ENCODE measurements at places on chromosomes 3 and 15.

DNA sequence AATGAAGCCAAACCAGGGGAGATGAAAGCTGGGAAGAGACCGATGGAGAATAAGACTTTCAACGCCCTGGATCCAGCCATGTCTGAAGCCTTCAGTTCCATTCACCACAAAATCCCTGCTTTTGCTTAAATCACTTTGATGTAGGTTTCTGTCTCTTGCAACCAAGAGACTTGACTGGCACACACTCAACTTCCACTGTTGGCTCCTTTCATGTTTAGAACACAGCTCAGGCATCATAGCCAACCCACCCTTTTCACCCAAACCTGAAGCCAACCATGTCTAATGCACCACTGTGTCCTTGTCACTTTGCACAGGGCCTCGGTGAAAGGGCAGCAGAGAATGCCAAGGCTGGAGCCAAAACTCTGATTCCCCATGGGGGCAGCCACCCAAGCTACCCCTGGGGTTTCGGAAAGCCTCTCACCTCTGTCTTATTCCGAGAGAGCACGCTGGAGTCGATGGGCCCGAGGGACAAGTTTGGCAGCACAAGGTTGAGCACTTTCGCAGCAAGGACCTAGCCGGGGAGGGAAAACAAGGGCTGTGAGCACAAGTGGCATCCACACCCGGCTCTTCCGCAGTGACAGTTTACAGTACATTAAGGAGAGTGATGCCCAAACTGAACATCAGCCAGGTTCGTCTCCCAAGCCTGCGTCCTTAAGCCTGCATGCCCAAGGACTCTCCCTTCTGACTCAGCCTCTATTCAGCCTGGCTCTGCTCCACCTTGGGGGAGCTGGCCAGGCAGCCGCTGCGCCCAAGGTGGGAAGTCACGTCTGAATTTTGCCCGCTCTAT is 37.6 kb downstream of the ABTB1 start:
- DNase-seq = no peak

DNA sequence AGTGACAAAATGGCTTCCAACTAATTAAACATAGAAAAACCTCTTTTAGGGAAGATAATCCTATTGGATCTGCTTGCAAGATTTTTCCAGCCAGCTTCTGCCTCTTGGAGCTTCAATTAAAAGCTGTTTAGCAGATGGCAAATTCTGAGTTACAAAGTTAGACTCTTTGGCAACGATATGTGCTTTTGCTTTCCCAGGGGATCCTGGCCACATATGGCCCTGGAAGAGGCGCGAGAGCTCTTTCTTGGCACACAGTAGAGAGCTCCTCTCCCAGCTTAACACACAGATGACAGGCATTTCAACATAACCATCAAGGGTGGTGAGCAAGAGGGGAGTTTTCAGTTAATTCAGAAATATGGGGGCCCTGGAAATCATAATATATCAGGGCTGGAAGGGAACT is 41.6 kb upstream of the GALNT15 start:
- DNase-seq = no peak

GRCh38 chr3:123984957-123985356 is 7.0 kb downstream of the ROPN1 start:
- no peak for DNase-seq

GRCh38 chr3:16606398-16606797 is 1.2 kb upstream of the DAZL start:
- DNase-seq = no peak

- no peak for DNase-seq
Observed at GRCh38 chr15:75776065-75776423, 63.4 kb upstream of the CSPG4 start.

DNA sequence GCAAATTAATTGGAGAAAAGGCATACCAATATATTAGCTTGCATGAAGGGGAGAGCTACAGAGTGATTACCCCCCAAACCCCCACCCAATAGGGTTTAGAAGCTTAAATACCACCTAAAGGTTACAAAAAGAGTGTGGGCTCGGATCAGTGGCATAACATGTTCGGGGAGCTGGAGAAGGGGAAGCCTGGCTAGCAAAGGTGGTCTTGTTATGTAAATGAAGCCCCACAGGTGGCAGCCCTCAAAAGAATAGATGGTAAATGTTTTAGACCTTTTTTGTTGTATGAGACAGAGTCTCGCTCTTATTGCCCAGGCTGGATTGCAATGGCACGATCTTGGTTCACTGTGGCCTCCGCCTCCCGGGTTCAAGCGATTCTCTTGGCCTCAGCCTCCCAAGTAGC is 10.9 kb upstream of the PXK start:
- no peak for DNase-seq

- no peak for DNase-seq
Observed at GRCh38 chr3:173732237-173732636, 334.7 kb downstream of the NLGN1 start.

DNA sequence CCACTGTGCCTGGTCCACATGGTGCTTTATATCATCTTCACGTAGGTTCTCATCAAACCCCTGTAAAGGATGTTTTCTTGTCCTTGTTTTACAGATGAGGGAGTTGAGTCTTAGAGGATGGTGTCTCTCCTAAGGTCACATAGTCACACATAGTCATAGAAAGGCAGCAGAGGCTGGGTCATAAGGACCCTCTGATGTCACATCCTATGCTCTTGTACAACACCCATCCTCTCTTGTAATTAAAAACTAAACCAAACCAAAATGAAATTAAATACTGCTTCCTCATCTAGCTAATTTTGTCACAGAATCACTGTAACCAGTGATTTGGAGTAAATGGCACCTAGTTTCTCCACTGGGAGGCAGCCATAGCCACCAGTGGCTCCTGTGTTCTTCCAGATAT is 21.8 kb upstream of the ATP1B3 start:
- DNase-seq = no peak

- no peak for DNase-seq
Observed at GRCh38 chr3:155760653-155761052, 15.8 kb upstream of the PLCH1 start.

- DNase-seq = no peak
Observed at GRCh38 chr3:122727294-122727693, 46.7 kb downstream of the PARP14 start.

- DNase-seq = no peak
Observed at GRCh38 chr15:67267440-67267839, 12.9 kb downstream of the IQCH start.

DNA sequence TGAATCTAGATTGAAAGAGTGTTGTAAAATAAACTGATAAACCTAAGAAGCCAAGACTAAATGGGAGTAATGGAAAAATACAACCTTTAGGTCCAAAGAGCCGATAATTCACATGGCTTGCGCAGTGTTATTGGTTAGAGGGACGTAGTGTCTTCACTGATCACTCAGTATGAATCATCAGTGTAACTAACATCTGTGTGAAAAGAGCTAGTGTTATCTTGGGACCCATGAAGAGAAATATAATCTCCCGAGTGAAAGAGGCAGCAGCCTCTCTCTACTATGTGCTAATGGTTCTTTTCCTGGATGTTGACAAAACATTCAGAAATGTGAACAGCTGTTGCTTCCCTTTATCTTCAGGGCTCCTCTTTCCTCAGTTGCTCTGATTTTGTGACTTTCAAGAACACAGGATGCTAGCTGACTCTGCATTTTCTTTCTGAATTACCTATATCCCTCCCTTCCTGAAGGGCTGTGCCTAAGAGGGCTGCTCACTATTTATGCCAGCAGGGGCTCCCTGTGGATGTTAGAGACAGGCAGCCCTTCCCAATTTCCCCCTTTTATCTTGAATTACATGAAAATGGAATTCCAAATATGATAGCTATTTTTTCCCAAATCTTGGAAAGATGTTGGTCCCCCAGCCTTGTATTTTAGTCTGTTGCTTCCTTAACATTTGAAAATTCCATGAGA is 128.8 kb downstream of the GRM7 start:
- DNase-seq = no peak

GRCh38 chr3:129936757-129937156 is 37.8 kb upstream of the TRH start:
- no peak for DNase-seq

DNA sequence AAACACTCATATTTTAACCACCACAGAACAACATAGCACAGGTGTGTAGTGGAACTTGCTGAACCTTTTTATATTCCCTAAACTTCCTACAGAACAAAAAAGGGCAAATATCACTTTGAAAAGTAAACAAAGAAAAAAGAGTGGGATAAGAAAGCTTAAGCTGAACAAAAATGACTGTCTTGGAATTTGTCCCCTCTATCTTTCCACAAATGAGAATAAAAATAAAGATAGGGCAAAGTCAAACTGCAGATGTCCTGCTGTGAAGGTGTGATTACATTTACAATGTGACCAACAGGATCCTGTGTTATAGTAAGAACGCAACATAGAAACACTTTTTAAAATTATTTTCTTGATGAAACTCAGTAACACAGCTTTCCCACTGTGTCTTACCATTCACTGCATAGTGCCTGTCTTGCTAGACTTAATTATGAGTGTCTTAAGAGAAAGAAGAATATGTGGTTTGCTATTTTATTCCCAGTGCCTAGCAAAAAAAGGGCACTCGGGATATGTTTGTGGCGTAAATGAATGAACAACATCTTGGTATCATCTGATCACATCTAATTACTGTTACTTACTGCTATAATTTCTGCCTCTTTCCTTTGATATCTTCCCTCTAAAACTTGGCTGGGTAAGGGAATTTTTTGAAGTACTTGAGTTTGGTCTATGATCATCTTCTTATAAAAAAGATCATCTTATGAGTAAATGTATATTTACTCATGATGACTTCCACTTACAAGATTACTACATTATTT is 67.5 kb downstream of the DENND4A start:
- no peak for DNase-seq

DNA sequence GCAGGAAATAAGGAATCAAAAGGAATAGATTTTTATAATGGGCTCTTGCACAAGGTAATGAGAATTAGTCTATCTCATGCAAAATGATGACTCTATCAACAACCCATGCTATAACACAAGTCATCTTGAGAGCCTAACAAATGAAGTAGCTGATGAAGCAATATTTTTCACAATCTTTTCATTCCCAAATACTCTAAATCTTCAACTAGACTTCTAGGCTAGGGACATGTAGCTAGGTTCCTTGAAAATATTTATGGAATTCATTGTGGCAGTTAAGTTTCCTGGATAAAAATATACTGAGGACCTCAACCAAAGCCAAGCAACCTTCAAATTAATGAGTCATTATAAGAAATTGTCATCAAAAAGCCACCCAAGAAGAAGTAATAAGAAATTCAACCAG is 55.4 kb downstream of the DCBLD2 start:
- DNase-seq = no peak

DNA sequence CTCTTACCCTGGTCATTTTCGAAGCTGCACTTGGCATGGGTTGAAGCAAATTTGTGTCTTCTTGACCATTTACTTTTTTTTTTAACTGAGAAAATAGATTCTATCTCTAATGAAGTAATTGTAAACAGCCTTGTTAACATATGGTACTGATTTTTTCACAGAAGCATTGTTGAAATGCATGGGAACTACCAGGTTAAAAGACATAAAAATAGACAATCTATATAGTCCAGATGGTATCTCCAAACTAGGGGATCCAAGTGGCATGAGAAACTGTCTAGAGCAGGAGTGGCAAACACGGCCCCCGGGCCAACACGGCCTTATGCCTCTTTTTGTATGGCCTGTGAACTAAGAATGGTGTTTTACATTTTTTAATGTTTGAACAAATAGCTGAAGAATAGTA is 41.9 kb downstream of the CACNA1D start:
- no peak for DNase-seq

DNA sequence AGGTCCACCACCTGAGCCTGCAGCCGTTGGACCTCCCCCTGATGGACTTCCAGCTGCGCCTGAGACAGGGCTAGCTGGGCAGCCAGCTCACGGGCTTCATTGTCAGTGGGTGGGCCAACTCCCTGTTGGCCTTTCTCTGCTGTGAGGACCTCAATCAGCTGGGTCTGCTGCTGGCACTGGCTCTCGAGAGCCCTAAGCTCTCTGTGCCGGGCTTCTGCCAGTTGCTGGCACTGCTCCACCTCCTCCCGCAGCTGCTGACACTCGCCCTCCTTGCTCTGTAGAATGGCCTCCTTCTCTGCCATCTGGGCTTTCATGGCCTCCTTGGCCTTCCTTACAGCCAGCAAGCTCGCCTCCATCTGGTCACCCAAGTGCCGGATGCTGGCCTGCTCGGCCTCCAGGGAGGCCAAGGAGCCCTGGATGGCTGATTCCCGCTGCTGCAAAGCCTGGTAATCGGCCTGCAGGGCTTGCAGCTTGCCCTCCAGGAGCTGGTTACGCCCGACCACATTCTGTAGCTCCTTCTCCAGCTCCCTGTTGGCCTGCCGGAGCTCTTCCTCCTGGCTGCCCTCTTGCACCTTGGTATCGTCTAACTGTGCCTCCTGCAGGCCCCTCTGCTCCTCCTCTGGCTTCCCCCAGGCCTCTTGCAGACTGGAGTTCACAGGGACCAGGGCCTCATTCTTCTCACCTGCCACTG is 23.8 kb downstream of the CXCR6 start:
- no peak for DNase-seq

DNA sequence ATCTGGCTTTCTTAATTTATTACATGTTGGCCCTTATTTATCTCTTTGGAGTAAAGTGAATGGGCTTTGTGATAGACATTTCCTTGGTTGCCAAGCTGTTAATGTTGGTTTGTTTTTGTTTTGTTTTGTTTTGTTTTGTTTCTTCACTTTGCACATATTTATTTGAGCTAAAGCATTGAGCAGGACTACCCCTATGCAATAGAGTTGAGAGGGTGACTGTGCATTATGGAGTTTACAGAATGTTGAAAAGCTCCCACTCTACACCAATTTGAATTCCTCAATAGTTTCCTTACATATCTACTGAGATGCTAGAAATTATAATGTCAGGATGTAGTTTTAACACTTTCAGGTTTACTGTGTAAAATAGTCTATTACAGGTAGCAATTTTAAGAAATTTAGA is 462.8 kb upstream of the CBLB start:
- no peak for DNase-seq

GRCh38 chr3:198080521-198081384 is 120.7 kb downstream of the LMLN start:
- peak; percentile 79 for DNase-seq

GRCh38 chr15:52790169-52790708 is at the start of gene ONECUT1:
TSS of gene ONECUT1 (minus strand) at chr15:52790336. CDS start at chr15:52789884, 452 bp downstream.
- DNase-seq = peak; percentile 83

- no peak for DNase-seq
Observed at GRCh38 chr15:34301058-34301457, 36.5 kb downstream of the SLC12A6 start.

- DNase-seq = no peak
Observed at GRCh38 chr3:1197051-1197450, 104.2 kb downstream of the CNTN6 start.

- no peak for DNase-seq
Observed at GRCh38 chr3:38634111-38634510, 15.4 kb downstream of the SCN5A start.
